T-helper 22 cell (primary cell): ENCODE measurements at places on chromosomes 5 and 9.

- no peak for DNase-seq
Observed at GRCh38 chr9:77435277-77435676, 212.8 kb downstream of the GNA14 start.

DNA sequence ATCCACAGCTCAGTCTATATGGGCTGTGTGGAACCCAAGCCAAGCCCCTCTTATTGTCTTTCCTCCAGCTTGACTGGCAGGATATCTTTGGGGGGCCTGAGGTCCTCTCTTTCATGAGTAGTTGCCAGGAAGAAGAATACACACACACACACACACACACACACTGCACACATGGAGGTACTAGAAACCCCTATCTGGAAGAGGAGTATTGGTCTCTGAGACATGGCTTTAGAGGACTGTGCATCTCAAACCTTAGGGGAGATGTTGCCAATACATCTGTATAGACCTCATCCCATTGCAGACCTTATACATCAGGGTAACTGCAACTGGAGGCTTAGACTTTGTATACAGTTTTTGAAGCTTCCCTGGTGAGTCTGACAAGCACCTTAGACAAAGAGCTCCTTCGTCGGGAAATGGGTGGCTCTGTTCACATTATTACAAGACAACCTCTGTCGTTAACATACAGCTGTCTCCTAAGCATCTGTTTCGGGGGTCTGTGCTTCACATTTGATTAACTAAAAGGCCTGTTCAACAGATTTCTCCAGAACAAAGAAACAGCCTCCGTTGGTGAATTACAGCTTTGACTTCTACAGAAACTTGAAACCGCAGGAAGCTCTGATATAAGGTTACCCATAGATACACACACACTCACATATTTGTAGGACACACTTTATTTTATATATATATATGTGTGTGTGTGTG, 5.5 kb upstream of the ENTREP1 start:
- DNase-seq: no peak

DNA sequence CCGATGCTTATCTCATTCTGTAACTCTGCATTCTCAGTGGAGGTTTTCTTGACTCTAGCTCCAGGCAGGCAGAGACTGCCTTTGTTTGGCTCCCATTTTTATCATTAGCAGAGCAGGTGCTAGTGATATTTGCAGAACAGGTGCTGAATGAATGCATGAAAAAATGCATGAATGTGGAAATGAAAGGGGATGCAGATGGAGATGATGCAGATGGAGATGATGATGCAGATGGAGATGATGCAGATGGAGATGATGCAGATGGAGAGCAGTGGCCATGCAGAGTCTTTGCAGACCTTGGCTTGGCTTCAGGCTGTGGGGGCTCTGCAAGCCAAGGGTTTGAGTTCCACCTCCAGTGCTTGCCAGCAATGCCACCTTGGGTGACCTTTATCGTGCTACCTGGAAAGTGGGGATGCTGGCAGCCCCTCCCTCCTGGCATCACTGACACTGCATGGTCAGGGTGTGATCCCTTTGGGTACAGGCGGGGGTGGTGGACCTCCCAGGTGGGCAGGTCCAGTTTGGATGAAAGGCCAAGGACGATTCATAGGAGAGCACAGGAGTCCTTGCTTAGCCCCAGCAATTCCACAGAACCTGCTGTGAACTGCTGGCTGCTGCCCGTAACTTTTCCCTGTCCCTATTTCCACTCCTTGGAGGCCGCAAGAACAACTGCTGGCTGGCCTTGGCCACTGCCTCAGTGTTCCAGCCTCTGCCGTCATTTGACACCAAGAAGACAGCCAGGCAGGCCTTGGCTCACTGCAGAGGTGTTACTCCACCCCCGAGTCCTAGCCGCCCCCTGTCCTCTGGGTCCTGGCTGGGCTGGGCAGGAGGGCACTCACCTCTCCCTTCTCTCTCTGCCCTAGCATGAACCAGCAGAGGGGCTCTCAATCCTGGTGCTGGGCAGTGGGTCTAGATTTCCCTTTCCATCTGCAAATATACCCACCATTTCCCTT, 33.0 kb downstream of the ERGIC1 start:
- no peak for DNase-seq

GRCh38 chr5:10452768-10453331, 11.2 kb downstream of the ROPN1L start:
- no peak for DNase-seq

- no peak for DNase-seq
Observed at GRCh38 chr9:3721096-3721495, 195.3 kb upstream of the RFX3 start.

DNA sequence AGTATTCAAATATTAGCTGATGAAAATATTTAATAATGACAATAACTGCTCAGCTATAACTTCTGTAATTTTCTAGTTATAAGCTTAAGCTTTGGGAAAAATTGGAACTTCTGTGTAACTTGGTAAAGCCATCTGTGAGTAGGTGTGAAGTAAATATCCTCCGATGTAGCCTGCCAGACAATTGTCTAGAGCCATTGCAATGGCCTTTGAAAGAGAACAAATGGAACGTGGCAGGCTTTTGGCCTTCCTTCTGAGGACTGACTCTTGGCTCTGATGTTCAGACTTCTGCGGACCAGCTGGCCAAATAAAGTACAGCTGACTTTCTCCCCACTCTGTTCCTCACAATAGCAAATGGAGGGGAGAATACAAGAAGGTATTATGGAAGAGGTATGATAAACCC, 203.4 kb upstream of the NMUR2 start:
- no peak for DNase-seq

- DNase-seq: no peak
Observed at GRCh38 chr5:61348447-61348846, 16.4 kb downstream of the ZSWIM6 start.

- DNase-seq: no peak
Observed at GRCh38 chr5:137733006-137733405, 2.9 kb downstream of the KLHL3 start.

GRCh38 chr5:97550164-97550563, 367.1 kb upstream of the RIOK2 start:
- no peak for DNase-seq

GRCh38 chr5:83000922-83001321, 76.3 kb downstream of the TMEM167A start:
- no peak for DNase-seq

GRCh38 chr9:129606161-129607026, 14.5 kb downstream of the C9orf50 start:
- no peak for DNase-seq

DNA sequence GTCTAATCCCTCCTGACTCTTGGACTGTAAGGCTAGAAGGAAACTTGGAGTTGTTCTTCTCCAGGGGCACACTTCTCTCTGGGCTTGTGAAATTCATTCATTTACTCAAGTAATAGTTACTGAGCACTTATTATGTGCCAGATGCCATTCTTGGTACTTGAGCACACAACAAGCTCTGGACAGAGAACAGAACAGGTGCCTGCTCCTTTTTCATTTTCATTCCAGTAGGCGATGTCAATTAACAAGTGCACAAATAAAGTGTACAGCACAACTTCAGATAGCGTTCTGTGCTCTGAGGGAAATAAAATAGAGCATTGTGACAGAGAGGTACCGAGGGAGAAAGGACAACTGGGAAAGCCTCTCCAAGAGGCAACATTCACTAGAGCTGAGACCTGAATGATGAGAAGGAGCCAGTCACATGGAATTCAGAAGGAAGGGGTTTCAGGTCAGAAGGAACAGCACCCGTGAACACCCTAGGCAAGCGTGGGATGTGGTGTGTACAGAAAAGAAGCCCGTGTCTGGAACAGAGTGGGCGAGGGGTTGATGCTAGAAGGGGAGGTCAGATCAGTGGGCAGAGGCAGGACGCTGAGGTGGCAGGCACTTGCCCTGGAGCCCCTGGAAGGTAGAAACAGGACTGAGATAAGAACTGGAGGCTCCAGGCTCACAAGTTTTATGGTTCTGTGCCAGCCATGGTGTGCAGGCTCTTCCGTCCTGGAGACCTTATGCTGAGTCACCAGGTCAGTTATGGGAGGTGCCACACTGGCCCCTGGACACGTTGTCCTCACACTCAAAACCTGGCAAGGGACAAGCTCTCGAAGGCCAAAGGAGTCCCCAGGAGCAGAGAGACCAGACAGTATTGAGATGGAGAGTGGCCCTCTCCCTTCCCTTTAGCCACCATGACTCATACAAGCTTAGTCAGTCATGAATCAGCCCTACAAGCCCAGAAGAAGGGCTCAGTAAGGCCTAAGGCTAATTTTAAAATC, 7.2 kb upstream of the ABLIM3 start:
- no peak for DNase-seq

DNA sequence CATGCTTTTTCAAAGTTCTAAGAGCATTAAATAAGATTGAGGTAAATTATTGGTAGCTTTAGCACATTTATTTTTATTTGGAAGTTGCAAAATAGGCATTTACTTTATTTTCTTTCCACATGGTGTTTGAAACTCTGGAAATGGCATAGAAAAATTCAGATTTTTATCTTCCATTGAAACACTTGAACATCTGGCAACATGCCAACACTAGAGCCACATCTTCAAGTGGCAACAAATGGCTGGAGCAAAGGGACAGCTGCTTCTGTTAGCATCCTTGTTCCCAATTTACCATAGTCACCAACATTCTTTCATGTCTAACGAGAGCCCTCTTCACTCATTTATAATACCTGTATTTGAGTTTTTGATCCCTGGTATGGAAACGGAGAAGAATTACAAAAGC, 539.9 kb downstream of the ZNF608 start:
- DNase-seq: no peak

- no peak for DNase-seq
Observed at GRCh38 chr5:13994621-13995253, 50.2 kb upstream of the DNAH5 start.

GRCh38 chr5:65762234-65762633, 40.2 kb downstream of the NLN start:
- DNase-seq: no peak
